HuH-7.5 (cell line): ENCODE measurements at places on chromosomes 5 and 9.

DNA sequence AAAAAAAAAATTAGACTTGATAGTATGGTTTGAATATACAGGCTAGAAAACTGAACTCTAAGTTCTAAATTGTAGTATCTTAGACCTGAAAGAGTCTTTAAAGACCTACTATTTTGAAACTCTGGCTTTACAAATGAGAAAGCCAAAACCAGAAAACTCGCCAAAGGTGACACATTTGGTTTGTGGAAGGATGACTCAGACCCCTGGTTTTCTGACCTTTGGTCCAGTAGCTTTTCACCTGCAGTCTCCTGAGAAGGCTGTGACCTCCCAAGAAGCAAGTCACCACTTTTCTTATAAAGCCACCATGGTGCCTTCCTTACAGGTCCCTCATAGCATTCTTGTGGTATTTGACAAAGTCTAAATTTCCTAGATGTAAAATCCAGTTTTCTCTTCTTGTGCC, 102.1 kb upstream of the CEP78 start:
- DNase-seq, result no peak

GRCh38 chr9:89606049-89606623, 1.3 kb downstream of the GADD45G start:
- peak; percentile 46 for DNase-seq

DNA sequence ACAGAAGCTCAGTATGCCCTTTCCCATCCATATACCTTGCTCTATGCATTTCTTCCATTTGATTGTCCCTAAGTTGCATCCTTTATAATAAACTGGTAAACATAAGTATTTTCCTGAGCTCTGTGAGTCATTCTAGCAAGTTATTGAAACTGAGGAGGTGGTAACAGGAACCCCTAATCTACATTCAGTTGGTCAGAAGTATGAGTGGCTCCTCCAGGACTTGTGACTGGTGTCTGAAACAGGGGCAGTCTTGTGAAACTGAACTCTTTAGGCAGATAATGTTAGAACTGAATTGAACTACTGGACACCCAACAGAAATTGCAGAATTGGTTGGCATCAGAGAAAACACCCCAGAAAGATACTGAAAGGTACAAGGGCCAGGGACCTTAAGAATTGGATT, 133.1 kb upstream of the POU5F2 start:
- DNase-seq, result no peak

DNA sequence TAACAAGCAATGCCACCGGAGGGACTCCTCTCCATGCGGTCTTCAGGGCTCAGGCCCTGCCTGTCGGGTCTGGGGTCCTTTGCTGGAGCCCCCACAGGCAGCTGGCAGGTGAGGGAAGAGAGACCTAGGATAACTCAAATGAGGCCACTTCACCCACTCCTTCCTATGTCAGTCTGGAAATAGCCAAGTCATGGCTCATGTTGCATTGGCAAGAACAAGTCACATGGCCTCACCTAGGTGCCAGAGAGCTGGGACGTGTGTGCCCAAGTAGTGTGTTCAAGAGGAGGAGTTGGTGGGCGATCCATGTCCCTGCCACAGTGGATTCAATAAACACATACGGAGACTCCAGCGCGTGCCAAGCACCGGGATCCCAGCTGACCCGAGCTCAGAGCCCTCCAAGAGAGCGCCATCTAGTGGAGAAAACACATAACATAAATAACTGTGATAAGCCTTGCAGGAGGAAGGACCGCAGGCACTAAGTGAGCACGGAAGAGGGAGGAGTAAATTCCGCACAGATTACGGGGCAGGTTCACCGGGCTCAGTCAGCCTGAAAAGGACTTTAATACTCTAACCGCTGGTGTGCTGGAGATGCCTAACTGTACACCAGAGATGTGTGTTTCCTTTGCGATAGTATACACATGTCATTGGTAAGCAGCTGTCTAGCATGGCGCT, 580.8 kb downstream of the CCDC171 start:
- DNase-seq, result peak; percentile 20

DNA sequence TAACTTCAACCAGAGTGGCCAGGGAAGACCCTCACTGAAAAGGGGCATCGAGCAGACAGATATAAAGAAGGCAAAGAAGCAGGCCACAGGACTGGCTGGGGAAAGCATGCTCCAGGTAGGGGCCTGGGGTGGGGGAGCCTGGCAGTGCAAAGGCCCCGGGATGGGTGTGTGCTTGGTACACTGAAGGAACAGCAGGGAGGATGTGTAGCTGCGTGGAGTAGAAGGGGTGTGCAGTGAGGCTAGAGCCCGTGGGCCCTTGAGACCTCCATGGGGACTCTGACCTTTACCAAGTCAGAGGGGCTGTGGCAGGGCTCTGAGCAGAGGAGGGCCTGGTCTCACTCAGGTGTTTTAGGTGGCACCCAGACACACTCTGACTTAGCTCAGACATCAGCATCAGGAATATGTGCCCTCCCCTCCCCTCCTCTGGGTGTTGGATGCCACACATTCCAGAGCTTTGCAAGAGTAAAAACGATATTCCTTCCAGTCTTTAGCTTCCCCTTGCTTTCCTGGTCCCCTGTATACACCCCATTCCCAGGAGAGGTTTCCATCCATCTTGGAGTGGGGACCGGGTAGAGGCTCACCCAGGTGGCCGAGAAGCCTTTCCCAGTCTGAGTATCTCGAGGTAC, 7.6 kb downstream of the TRIM7 start:
- no peak for DNase-seq

- no peak for DNase-seq
Observed at GRCh38 chr5:96049398-96050272, 88.0 kb upstream of the ELL2 start.

GRCh38 chr9:108586471-108587139, 269.2 kb downstream of the ACTL7B start:
- no peak for DNase-seq

DNA sequence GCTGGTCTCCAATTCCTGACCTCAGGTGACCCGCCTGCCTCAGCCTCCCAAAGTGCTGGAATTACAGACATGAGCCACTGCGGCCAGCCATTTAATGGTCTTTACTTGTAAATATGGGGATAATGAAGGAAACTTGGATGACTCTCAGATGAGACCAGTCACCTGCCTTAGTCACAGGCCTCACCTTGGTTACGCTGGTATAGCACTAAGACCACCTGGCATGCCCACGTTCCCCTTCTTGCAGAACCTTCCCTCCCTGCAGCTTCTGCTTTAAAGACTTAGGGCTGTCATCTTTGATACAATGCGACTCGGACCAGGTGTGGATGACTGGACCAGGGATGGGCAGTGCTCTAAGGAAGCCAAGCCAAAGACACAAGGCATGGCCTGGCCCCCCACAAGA, 629.9 kb downstream of the CCDC171 start:
- DNase-seq, result no peak

DNA sequence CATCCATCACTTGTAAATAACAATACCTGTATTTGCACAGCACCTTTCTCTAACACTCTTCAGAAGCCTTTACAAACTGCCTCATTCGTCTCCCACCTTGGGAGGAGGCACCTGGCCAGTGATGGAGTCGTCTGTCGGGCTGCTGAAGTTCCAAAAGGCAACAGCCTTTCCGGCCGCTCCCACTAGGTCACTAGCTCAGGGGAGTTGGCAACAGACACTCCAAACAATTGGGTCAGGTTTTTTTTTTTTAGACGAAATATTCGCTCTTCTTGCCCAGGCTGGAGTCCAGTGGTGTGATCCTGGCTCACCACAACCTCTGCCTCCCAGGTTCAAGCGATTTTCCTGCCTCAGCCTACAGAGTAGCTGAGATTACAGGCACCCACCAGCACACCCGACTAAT, 4.0 kb downstream of the DAP start:
- DNase-seq, result no peak

DNA sequence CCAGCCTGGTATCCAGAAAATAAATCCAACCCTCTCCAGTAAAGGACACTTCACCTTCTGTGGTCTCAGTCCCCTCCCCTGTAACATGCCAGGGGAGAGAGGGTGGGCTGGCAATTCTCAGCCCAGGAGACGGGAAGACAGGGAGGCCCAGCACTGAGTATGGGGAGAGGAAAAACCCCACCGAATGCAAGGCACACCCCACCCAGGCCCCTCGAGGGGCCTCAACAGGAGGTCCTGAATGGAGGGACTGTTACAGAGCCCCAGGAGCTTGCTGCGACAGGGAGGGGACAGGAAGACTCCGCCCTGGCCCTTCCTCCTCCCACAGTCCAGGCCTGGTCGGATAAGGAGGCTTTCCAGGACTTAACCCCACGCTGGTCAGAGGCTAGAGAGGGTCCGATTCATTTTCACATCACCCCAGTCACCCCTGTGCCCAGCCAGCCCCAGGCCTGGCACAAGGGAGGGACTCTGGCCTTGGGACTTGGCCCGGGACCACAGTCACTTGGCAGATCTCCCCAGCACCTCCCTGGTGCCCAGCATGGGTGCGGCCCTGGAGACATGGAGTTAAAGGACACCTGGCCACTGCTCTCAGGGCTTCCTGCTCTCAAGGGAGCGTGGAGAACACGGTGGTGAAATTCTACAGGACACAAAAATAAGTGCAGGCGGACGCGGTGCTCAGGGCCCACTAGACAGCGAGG, 44.9 kb upstream of the STXBP1 start:
- no peak for DNase-seq

DNA sequence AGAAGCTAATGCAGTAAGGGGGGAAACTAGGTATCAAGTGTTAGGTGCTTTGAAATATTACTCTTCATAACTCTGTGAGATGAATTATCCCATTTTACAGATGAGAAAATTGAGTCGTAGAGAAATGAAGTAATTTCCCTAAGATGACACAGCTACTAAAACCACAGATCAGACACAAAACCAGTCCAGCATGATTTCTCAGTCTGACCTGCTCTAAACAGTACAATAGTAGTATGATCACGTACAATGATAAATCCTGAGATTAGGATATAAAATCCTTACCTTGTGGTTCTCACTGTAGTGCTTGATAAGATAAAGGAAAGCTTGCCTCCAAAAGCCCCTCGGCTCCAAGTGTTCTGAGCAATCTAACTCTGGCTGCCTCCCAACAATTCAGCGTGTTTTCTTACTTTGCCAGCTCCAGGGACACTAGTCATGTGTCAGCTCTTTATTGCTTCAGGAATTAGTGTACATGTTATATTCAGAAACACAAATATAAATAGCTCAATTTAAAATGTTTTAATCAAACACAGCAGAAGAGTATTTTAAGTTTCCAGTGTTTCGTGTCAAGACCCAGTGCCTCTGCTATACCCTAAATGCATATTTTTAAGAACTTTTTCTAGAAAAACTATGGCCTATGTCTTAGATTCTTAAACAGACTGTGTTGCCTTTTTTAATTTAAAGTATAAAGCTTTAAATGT, 243.6 kb downstream of the DENND1A start:
- no peak for DNase-seq

- DNase-seq, result no peak
Observed at GRCh38 chr5:66340786-66341185, 196.7 kb downstream of the SREK1 start.

GRCh38 chr5:88396000-88396535, 127.4 kb upstream of the TMEM161B start:
- DNase-seq, result no peak

DNA sequence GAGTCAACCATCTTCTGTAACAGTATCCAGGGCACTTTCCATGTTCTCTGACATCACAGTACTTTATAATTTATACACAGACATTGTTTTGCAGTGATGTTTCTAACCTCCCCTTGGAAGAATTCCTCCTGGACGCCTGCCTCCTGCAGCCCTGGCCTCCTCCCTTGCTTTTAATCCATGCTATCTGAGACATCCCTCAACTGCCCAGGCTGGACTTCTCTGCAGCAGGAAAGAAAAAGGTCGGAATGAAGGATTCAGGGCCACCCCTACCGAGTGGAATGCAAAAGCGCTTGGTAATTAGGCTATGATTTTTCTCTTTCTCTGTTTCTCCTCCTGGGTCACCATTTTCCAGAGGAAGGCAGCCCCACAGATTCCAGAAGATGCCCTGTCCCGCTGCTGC, 47.0 kb upstream of the SHC3 start:
- DNase-seq, result no peak

DNA sequence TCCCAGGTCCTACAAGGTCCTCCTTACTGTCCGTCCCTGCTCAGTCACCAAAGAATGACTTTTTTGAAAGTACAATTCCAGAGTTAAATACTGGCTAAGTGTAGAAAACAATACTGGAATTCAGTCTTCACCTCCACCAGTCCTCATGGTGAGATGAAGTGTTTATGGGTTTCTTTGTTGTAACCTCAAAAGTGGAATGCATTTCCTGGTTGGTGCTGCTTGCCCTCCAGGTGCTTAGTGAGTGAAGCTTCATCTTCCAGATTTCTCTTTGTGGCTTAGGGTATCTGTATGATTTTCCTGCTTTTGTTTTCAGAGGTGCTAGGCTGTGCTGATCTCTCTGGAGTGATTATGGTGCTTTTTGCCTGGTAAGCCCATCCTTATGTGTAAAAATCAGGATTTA, 49.4 kb upstream of the DHFR start:
- no peak for DNase-seq

GRCh38 chr5:6792911-6793471, 79.8 kb downstream of the TENT4A start:
- no peak for DNase-seq

DNA sequence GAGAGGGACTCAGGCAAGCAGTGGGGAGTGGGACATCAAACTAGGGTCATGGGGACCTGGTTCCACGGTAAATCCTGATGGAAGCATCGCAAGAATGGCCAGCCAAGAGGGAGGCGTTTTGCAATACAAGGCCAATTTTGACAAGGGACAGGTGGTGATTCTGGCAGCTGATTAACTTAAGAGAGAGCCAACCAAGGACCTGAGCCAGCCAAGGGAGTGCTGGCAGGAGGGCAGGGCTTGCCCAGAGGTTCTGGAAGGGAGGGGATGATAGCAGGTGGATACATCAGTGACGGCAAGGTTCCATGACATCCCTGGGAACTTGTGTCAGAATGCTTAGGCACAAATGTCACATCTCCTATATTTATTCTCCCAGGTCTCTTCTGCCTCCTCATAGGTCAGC, 32.8 kb upstream of the PUM3 start:
- no peak for DNase-seq

DNA sequence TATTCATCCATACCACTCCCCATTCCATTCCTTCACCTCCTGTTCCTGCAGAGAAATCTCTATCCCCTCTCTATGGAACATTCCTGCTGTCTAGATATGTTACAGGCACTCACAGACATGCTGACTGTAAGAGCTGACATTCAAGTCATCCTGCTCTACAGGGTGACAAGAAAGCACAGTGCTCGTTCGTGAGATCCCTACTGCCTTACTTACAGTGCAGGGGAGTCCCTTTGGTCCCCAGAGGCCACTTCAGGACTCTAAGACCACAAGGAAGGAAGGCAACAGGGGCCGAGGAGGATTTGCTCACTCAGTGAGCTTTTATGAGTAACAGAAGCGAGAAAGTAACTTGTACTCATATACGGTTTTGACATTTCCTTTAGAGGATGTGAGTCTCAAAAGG, 110.5 kb downstream of the GAS1 start:
- DNase-seq, result no peak

- DNase-seq, result no peak
Observed at GRCh38 chr9:84617411-84618029, 52.0 kb upstream of the NTRK2 start.

- no peak for DNase-seq
Observed at GRCh38 chr9:126670270-126670669, 56.5 kb downstream of the LMX1B start.

- no peak for DNase-seq
Observed at GRCh38 chr9:89676281-89676680, 71.5 kb downstream of the GADD45G start.
